Stimulated activated CD8-positive, alpha-beta memory T cell treated with anti-CD3 and anti-CD28 coated beads, Interleukin-4, amount 100 ng/mL, for 4 hours (primary cell): ENCODE measurements at places on chromosomes 3 and 15.

DNA sequence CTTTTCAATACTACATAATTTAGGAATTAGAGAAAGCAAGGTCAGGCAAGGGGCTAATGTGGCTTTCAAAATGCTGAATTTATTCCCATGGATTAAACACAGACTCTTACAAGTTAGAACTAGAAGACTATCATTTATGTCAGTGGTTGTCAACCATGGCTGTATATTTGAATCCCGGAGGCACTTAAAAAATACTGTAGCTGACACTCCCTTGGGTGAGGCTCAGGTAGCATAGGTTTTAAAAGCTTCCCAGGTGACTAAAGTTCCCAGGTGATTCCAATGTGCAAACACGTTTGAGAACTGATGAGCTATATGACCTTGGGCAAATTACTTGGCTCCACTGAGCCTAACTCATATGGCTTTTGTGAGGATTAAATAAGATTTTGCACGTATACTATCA is 29.6 kb downstream of the AAGAB start:
- no peak for DNase-seq

DNA sequence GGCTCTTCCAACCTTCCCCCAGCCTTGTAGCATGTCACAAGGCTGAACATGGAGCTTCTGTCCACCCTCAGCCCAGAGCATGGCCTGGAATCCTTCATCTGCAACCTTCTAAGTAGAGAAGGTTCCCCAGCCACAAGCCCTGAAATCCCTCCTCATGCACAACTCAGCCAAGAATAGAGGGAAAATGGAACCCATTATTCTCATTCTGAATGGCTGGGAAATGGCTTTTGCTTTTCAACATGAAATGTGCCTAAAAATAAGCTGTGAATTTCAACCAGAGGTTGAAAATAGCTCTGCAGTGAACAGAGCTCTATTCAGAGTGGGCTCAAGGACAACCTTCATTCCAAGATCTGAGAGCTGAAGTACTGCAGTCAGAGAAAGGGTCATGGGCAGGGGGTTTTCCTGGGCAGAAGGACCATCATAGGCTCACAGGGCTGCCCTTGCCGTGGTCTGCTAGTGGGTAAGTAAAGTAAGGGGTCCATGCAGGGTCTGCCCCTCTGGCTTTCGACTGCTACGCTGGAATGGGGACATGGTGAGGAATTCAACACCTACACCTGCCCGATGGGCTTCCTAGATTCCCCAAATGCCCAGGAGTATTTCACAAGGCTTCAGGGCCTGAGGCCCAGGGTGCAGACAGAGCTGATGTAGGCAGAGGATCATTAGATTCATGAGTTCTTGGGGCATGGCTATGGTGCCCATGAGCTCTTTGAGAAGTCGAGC is 35.9 kb downstream of the POC1A start:
- DNase-seq = no peak

- DNase-seq = no peak
Observed at GRCh38 chr3:52865994-52866393, 31.2 kb upstream of the MUSTN1 start.

DNA sequence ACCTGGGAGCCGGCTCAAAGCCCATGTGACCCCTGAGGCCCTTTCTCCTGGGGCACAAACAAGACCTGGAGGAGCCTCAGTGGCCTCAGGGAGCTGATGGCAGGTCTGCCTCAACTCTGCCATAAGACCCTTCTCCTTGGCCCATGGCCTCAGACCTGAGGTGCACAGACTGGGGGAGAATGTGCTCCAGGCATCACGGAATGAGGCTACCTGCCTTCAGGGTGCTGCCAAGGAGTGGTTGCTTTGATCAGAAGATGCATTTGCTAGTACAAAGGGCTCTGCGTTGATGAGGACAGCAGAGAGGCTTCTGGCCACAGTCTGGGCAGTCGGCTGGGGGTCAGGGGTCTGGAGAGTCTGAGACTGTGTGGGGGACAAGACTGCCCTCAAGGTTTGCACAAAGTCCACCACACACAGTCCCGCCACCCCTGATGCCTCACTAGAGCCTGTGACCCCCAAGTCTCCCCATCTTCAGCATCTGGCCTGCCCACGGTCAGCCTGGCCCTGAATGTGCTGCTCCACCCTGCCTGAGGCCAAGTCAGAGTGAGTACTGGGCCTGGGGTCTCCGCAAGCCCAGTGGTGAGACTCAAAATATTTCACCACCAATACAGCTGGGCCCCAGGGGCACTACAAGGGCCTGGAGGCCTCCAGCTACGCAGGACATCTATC is 26.6 kb downstream of the ALDH1L1 start:
- no peak for DNase-seq

GRCh38 chr3:115551016-115551415 is 72.3 kb upstream of the GAP43 start:
- DNase-seq = no peak

DNA sequence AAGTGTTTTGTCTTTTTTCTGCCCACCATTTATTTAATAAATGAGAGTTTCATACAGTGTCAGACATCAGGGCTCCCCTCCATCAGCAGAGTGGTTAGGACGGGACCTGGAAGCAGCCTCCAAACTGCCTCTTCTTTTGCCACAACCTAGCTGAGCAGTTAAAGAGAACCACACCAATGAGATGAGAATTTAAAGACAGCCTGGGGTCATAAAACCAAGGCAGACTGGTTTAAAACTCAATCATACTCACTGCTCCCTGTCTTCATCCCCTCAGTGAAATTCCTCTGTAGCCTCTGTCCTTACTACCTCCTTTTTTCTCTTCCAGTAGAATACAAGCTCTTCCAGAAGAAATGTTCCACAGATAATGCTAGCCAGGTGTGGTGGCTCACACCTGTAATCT is 78.7 kb downstream of the WWTR1 start:
- DNase-seq = no peak

DNA sequence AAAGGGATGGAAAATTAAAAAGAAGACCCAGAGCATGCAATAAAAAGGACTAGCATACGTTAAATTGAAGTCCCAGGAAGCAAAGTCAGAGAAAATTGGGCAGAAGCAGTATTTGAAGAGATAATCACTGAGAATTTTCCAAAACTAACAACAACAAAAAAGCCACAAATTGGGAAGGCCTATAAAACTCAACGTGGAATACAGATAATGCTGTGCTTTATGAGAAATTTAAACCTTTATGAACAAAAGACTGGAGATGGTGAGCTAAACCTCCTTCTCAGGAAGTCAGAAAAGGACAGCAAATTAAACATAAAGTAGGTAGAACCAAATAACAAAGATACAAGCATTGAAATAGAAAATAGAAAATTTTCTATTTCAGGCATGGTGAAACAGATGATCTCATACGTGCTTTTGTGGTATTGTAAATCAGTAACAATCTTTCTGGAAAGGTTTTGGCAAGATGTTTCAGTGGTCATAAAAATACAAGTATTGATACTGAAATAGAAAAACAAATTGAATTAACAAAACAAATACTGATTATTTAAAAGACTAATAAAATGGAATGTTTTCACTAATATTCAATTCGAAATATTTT is 55.6 kb downstream of the LYSMD4 start:
- no peak for DNase-seq

- no peak for DNase-seq
Observed at GRCh38 chr15:82873000-82873680, 63.7 kb downstream of the WHAMM start.

DNA sequence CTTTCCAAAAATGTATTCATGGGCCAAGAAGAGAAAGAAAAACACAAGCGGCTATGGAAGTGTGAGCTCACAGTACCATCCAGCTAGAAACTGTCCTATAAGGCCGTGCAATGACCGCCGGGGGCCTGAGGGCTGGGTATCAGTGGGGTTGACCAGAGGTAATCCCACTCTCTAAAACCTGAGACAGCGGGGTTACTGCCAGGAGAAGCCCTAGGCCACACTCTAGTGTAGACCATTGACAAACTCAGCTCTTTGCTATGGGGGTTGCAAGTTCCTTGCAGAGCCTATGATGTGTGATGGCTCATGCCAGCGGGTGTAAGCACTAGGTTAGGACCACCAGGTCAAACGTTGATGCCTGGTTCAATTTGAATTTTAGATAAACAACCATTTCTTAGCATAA is 25.9 kb upstream of the SLCO2A1 start:
- no peak for DNase-seq

- DNase-seq = no peak
Observed at GRCh38 chr3:39548282-39548681, 80.8 kb downstream of the MOBP start.

DNA sequence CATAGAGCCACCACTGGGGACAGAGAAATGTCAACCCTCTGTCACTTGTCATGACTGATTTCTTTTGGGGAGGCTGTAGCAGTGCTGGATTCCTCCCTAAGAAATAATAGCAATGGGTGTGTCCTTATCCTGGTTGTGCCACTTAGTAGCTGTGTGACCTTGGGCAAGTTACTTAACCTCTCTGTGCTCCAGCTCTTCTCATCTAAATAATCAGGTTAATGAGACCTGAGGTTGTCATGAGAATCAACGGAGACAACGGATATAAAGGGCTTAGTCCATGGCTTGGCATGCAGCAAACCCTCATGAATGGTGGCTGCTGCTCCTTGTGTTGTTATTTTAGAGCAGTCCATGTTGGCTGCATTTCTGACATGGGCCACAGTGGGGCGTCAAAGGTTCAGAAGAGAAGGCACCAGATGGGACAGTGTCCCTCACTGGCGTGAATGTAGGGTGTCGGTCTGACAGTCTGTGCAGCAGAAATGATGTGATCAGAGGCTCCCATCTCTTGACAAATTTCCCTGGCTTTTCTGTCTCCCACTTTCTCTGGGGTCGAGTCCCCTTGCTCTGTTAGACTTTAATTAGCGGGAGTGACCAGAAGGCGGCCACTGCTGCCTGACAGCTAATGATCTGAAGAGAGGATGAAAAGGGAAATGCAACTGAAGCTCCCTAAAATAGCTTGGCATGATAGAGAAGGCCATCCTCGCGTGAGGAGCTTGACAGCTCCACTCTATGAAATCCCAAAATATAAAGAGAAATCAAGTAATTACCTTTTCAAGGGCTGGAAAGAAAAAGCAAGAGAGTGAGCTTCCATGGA is 209.4 kb downstream of the CADPS start:
- DNase-seq = no peak

DNA sequence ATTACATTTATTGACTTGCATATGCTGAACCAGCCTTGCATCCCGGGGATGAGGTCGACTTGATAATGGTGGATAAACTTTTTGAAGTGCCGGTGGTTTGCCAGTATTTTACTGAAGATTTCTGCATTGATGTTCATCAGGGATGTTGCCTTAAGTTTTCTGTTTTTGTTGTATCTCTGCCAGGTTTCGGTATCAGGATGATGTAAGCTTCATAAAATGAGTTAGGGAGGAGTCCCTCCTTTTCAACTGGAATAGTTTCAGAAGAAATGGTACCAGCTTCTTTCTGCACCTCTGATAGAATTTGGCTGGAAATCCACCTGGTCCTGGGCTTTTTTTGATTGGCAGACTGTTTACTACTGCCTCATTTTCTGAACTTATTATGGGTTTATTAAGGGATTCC is 250.8 kb downstream of the TBC1D5 start:
- DNase-seq = no peak

DNA sequence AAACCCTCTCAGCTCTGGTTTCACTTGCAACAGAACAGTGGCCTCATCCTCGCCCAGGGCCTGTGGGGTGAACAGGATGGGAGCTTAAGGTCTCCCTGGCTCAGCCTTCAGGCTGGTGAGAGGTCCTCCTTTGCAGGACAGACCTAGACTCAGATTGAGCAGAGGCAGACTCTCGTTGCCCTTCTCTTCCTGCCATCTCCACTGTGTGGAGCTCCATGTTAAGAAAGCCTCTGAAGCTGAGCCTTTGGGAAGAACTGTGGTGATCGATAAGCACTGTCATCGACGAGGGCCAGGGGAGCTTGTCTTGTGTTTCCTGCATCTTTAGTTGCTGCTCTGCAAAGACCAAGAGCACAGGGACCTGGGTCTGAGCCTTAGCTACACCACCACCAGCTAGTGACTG is 37.8 kb upstream of the GRIP2 start:
- DNase-seq = no peak

DNA sequence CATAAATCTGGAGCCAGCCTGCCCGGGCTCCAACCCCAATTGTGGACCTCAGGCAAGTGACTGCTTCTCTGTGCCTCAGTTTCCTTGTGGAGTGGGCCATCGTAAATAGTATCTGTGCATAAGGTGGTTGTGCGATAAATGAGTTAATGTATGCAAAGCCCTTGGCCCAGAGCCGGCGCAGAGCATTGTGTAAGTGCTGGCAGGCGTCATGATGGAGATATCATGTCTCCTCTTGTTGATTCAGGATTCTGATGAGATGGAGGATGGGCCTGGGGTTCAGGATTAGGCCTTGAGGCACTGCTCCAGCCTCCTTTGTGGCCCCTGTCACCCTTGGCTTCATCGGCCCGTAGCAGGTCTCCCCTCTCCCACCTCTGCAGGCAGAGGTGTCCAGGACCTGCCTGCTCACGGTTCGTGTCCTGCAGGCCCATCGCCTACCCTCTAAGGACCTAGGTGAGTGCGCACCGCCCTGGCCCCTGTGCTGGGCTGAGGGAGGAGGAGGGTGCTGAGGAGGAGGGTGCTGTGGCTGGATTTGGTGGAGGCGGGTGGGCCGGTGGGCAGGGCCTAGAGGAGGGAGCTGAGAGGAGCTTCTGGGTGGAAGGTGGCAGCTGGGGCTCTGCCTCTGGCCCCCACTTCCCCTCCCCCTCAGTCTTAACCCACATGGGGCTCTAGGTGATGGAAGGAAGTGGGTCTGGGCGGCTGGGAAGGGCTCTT is 1.3 kb downstream of the PLA2G4B start:
- no peak for DNase-seq

DNA sequence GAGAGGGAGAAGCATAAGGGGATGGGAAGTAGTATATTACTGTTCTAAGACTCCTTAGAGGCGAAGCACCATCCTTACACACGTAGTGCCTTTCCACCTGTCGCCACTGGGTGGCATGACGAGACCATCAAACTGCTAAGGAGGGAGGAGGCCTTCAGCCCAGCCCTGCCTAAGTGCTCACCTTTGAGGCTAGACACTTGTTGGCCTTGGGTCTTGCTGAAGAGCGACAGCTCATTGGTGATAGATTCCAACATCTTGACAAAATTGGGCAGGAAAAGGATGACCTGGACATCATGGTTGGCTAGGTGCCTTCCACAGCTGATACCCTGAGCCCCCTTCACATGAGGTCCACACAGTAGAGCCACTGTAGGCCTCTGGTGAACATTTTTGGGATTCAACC is 19.6 kb downstream of the CLK3 start:
- peak; percentile 40 for DNase-seq

DNA sequence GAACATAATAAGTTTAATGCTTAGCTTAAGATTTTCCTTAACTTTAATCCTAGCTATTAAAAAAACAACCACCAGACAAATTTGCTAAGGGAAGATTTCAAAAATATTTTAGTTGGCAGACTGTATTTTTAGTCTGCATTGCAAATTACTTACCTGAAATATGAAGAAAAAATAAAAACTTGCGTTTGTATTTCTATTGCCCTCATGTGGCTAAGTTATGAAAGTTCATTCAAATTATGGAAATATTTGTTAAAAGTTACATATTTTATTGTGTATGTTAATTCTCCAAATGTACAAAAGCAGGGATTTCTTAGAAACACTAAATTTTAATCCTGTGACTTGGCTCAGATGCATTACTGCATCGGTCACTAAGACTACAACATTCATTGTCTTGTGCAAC is 15.0 kb downstream of the GTF2A2 start:
- no peak for DNase-seq

GRCh38 chr15:68525815-68526214 is 53.0 kb upstream of the CORO2B start:
- DNase-seq = no peak
